ENCODE measurements at places on chromosomes 1 and 21.

DNA sequence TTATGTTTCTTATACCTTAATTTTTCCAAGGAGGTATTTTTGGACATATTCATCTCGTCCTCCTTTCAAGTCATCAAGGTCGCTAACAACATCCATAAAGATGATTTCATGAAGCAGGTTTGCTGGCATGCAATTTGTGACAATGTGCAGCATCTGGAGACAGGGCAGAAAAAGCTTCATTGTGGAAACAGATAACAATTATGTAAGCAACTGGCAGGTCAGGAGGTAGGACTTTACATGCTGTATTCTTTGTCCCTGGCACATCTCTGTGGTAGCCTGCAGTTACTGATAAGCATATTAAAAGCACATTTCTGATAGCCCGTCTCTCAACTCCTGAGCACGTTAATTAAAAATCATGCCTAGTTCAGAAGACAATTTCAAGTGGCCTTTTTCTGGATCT is 156.8 kb downstream of the LEPR start:
- DNase-seq = no peak

DNA sequence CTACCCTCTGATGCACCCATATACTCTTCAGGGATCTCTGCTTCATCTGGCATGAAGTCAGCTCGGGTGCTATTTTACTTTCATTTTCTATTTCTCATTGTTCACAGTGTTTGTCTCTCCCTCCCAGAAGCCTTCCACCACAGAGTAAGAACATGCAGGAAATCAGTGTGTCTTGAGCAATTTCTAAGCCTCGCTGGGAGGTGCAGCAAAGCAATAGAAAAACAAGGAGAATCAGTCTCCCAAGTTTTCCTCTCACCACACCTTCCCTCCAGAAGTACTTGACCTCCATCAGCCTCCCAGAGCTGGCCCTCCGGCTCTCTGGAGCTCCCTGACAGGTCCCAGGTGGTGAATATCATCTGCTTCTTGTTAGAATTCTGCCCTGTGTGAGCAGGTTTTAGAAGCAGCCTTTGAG is 594.7 kb upstream of the CAMK1G start:
- no peak for DNase-seq

DNA sequence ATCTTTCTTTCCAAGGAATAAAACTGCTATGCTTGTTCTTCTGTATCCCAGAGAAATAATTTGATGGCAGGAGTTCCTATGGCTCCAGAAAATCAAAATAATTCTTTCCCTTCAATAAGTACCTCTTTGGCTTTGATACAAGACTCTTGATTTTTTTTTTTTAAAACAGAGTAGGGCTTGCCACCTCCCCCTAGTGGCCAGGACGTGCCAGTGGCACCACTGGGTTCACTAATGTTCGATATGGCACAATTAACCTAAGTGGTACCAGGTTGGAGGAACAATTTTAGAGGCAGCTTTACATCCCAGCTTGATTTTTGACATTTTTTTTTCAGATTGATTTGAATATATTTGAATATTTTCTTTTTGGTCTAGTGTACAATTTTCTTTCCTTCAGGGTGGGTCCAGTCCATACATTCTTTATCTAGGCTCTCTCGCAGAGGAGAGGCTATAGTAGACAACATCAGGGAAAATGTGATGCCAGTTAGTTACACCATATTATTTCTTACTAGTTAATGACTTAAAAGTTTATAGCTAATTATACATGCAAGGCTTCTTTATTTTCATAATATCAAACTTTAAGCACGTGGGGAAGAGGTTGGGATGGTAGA is 330.9 kb downstream of the S1PR1 start:
- DNase-seq = peak; percentile 50

GRCh38 chr1:11538886-11539285 is 59.9 kb downstream of the DISP3 start:
- no peak for DNase-seq

DNA sequence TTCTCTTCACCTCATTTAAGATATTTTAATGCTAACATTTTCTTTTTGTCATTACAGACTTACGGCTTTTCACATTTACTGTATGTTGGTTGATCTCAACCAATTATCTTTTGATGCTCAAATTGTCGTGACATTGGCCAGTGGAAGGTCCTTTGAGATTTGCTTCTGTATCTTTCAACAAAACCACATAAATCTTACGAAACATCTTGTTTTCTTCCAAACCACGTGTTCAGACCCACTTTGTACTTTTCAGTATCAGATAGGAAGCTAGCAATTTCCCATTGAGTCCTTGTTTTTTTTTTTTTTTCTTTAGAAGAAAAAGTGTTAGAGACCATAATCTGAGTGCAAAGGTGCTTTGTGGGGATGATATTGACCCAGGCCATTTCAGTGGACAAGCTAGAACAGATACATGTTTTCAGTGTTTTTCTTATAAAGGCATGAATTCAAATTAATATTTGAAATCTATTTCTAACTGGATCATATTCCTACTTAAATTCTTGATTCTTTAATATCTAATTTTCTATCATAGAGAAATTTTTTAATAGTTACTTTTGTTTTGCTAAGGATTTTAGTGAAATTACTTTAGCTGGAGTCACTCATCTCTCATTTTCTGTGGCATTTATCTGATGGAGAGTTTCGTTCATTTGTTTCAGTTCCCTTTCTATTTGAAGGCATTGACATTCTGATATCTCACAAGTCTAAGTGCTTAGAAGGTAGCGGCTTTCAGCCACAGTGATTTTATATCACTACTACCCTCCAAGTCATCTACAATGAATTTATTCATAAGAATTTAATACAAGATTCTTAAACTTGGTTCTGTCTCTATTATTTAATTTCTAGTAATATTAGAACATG is 26.7 kb downstream of the ATG4C start:
- DNase-seq = no peak

DNA sequence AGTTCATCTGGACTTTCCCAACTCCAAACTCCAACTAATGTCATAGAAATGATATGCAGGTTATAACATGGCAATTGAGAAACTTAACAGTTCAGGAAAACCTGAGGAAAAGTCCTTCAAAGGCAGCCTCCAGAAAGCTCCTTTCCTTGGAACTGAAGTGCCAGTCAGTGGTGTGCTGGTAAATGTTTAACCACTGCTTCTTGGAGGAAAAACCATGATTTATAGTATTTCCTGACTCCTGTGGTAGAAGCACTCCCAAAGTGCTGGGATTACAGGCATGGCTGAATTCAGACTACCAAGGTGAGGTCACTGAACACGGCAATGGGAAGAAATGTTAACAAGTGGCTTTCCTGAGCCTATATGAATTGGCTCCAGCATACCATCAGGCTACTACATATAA is 26.7 kb upstream of the ZNHIT6 start:
- DNase-seq = peak; percentile 5

DNA sequence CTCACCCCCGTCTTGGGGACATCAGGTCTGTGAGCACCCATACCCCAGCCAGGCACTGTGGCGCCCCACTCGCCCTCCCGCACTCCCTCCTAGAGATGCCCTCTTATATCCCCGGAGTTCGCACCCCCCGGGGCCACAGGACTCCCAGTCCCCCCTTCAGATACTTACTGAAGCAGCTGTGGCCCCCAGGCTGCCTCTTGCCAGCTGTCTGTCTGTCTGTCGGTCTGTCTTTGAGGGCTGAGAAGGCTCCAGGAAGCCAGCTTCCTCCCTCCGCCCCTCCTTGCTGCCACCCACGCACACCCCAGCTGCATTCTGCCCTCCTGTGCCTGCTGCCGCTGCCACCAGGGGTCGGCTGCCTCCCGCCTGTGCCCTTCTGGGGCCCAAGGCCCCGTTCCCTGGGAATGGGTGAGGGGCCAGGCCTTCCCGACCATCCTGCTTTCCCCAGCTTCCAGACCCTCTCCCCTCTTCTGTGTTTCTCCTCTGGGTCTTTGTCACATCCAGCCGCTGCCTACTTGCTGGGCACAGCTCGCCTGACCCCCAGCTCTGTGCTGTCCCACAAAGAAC is at the start of gene PTPN7:
Gene PTPN7 (minus strand): TSS at position 226 of the 564 bp plus-strand sequence. CDS start 1,200 bp downstream, outside the sequence.
- DNase-seq = no peak
